ENCODE measurements at places on chromosomes 12 and 14.

- no peak for DNase-seq
Measured at GRCh38 chr14:94152676-94153075, 21.4 kb upstream of the PPP4R4 start.

- no peak for DNase-seq
Measured at GRCh38 chr12:52790427-52791270, 5.3 kb downstream of the KRT3 start.

GRCh38 chr12:57240066-57240921 lies 10.7 kb downstream of the STAC3 start:
- DNase-seq = no peak

DNA sequence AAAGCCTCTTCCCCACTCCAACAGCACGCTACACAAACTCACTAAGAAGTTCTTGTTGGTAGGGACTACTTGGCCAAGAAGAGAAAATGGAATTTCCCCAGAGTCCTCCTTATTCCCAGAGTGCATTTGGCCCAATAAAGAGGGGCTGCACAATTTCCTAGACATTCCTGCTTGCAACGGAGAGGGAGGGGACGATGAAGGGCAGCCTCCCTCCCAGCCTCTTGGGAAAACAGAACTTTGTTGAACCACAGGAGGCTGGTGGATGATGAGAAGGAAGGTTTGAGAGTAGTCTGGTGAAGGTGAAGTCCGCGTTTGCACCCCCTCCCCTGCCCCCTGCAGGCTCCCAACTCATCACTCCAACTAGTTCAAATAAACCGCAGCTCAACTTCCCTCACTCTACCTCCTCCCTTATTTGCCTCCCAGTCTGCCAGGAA lies 19.1 kb upstream of the TBX3 start:
- no peak for DNase-seq

DNA sequence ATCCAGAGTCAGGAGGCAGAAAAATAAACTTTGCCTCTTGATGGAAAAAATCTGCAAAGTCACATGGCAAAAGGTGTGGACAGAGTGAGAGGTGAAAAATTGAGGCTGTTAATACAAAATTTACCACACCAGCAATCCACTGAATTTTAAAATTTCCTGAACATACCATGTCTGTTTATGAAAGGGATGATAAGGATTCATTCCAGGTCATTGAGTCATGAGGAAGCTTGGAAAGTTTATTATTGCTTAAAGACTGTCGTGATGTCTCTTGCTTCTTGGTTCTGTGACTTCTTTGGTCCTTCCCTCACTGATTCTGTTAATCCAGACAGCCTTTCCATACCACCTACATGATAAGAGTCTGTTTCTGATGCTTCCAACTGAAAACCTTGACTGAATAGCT lies 73.2 kb downstream of the TTC6 start:
- no peak for DNase-seq

GRCh38 chr12:116691205-116691604 lies 46.7 kb downstream of the SPRING1 start:
- no peak for DNase-seq
